Neural progenitor cell (in vitro differentiated cells): ENCODE measurements at places on chromosomes 5 and 9. TPM values are rescaled to one million over a fixed set of nuclear protein-coding genes. Genes with fewer than 3 reads are reported as not detected.
A peak's percentile ranks its signal among the peaks of the same experiment; 100 is the strongest.

DNA sequence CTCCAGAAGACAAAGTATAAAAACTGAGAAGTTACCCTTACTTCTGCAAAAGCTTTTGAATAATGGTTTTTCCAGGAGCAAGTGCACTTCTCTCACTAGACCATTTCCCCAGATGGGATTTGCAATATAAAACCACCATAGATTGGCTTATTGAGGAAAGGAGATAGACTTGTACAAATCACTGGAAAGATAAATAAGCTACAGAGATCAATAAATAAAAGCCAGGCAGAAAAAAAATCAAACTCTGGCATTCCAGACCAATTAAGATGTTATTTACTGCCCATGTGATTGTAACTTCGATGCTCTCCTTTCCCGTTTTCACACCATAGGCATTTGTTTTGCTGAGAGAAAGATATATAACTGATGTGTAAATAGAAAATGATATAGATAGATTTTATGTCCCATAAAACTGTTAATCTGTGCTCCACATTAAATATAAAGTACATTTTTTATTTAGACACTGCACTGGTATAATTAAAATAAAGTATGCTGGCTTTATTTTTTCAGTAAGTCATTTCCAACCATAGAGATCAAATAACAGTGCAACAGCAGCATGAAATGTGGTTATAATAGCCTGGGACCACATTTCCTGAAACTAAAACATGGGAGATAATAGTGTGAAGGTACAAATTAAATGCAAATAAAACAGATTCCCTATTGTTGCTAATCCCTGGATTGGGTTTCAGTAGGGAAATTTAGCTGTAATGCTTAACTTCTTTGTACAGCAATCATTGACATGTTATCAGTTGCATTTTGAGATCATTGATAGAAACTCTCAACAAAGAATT, 177.7 kb downstream of the NR2F1-AS1 start:
- no peak overlapping the region for H3K27ac ChIP-seq
- H3K4me3 ChIP-seq = no peak overlapping the region
- no peaks in the 10 kb centered on the region for H3K27me3 ChIP-seq
- DNase-seq = no peak
- peaks cover 33% of the 10 kb centered on the region for H3K4me1 ChIP-seq
- no peaks in the 10 kb centered on the region for H3K36me3 ChIP-seq

GRCh38 chr5:76799588-76799987, 19.2 kb upstream of the F2RL1 start:
- H3K4me3 ChIP-seq = no peak overlapping the region
- no peak for DNase-seq
- H3K27ac ChIP-seq = no peak overlapping the region
- H3K27me3 ChIP-seq = no peaks in the 10 kb centered on the region

GRCh38 chr5:78543292-78543691, 105.3 kb downstream of the LHFPL2 start:
- H3K36me3 ChIP-seq = no peaks in the 10 kb centered on the region
- no peak overlapping the region for H3K4me3 ChIP-seq
- no peak overlapping the region for H3K27ac ChIP-seq
- H3K27me3 ChIP-seq = no peaks in the 10 kb centered on the region
- peaks cover 23% of the 10 kb centered on the region for H3K4me1 ChIP-seq

GRCh38 chr9:35791297-35791921, at the start of gene NPR2:
NPR2 (plus strand) TSS chr9:35791591; CDS start chr9:35792409, 818 bp downstream.
- peaks cover 8% of the 10 kb centered on the region for H3K4me1 ChIP-seq
- DNase-seq = peak; percentile 79
- no peaks in the 10 kb centered on the region for H3K36me3 ChIP-seq

GRCh38 chr5:77984587-77984986, 208.4 kb upstream of the TBCA start:
- H3K4me3 ChIP-seq = no peak overlapping the region
- peak; percentile 26 for DNase-seq
- H3K27me3 ChIP-seq = peaks cover 9% of the 10 kb centered on the region
- H3K4me1 ChIP-seq = peaks cover 43% of the 10 kb centered on the region
- no peak overlapping the region for H3K27ac ChIP-seq
- no peaks in the 10 kb centered on the region for H3K36me3 ChIP-seq

DNA sequence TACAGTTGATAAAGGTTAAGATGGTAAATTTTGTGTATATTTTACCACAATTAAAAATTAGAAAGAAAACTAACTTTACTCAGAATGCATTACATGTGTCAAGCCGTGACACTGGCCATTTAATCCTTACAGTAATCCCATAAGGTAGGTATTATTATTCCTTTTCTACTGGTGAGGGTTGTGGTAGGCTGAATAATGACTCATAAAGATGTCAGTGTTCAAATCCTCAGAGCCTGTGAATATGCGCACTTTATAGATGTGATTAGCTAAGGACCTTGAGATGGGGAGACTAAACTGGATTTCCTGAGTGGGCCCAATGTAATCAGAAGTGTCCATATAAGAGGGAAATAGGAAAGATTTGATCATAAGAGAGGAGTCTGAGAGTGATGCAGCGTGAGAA, 288.1 kb downstream of the TMEM167A start:
- no peak overlapping the region for H3K4me3 ChIP-seq
- peaks cover 3% of the 10 kb centered on the region for H3K4me1 ChIP-seq
- H3K36me3 ChIP-seq = no peaks in the 10 kb centered on the region
- no peak for DNase-seq

DNA sequence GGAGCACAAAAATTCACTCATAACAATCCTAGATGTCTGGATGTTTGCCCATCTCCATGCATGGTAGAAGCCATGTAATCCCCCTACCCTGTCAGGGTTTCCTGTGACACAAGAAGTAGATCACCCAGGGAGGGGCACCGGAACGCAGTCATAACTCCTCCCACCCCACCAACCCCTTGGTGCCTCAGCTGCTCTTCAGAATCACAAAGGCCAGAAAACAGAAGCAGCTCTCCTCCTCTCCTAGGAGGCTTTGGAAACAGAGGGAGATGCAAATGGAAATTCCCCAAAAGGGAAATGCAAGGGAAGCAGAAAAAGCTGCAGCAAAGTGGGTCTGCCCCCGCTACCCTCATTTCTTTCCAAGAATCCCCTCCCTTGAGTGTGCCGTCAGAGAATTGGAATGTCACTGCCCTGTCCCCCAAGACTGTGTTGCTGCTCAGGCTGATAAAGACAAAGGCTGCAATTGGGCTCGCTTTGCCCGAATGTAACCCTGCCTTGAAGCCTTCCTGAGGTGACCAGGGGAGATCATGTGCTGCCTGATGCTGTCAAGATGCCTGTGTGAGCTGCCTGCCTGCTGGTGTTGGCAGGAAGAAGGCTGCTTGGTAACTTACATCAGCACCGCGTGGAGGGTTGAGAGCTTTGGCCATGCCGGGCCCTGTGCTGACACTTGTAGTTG, 65.5 kb upstream of the ABCA1 start:
- H3K4me3 ChIP-seq = peak overlapping the region; percentile 24
- H3K27ac ChIP-seq = peak overlapping the region; percentile 41
- H3K36me3 ChIP-seq = no peaks in the 10 kb centered on the region

The HSPA5 gene
- 39.1 and 44.2 TPM in 2 replicates for total RNA-seq

The BTNL3 gene
- 0.34 TPM in 1 of 2 replicates, not detected in the other for total RNA-seq
